ENCODE measurements at places on chromosomes 7 and 10.

GRCh38 chr7:123658023-123658422, 2.4 kb downstream of the LMOD2 start:
- no peak overlapping the region for H3K4me3 ChIP-seq
- H3K27me3 ChIP-seq, result peaks cover 12% of the 10 kb centered on the region
- no peaks in the 10 kb centered on the region for H3K4me1 ChIP-seq
- no peak overlapping the region for H3K27ac ChIP-seq

DNA sequence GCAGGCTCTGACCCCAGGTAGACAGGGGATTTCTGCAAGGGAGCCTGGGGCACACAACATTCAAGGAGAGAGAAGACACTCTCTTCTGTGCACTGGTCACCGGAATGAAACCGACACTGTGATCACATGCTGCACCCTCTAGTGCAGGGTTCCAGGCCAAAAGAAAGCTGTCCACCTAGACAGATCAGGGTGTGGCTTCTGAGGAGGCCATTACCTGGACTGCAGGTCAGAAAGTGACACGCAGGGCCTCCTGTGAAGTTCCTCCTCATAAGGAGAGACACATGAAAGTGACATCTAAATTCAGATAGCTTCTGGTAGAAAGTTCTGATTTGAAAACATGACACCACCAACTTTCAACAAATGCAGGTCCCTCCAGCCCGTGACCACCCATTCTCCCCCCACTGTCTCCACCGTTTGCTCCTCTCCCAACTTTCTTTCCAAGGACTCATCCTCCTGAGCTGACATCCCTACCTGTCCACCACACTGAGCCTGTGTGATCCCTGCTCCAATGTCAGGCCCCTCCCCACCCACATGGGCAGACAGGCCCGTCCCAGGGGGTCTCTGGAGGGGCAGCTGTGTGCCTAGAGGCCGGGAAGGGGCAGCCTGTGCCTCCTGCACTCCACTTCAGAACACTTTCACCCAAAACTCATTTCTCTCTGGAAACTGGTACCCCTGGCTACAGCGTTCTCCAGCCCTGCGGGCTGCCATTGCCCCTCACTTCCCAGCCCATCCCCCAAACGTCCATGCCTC, 198.0 kb downstream of the TNS3 start:
- no peak for DNase-seq
- H3K27ac ChIP-seq, result no peak overlapping the region
- H3K27me3 ChIP-seq, result peaks cover 3% of the 10 kb centered on the region
- no peaks in the 10 kb centered on the region for H3K4me1 ChIP-seq

DNA sequence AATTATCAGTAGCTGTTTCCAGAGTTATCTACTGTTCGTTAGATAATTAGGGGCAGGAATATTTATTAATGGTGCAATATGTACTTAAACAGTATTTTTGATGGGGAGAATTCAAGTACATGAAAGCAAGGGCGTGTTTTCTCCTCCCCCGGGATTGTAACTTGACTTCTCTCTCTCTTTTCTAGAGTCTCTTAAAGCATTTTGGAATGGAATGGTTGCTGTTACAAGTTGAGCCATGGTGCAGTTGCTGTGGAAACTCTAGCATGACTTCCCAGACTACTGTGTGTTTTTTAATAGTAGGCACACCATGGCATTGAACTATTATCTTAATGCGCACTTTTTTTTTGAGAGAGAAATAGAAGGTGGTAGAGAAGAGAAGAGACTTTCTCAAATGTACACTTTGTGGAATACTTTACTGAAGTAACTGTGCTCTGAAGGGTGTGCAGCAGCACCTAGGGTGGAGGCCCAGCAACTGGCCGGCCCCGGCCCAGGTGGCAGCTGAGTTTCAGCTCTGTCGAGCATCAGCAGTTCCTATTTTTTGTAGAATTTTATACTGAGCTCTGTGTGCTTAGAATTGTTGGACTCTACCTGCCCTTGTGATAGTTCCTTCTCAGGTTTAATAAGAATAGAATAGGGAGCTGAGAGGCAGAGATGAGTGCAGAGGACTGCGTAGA, 64.4 kb downstream of the CCNY start:
- no peak for DNase-seq
- H3K4me1 ChIP-seq, result peaks cover 42% of the 10 kb centered on the region
- no peak overlapping the region for H3K27ac ChIP-seq
- no peaks in the 10 kb centered on the region for H3K36me3 ChIP-seq
- peaks cover 2% of the 10 kb centered on the region for H3K27me3 ChIP-seq

DNA sequence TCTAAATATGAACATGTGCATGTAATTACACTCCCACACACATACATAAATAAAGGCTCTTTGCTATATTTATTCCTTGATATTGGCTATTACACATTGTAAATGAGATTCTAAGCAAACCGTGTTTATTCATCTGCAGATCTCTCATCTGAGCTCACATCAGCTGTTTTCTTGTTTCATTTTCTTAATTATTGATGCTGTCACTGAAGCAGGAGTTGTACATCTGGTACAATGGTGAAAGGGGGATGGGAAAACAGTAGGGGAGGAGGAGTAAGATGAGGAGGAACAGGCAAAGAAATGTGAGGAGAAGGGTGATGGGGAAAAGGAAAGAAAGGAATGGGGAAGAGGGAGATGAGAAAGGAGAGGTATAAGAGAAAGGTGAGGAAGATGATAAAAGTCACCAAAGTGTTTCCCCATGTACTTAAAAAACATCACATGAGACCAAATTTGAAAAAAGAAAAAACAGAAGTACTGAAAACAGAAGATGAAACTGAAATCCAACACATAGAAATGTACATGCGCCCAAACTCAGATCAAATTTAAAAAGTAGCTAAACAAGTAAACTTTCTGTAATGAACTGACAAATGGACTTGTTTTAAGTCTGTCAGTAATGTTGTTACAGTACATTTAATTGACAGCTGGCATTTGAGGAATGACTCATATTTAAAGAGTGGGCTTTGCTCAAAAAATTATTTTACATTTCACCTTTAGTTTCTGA, 472.2 kb downstream of the ARL4A start:
- H3K4me3 ChIP-seq, result no peak overlapping the region
- H3K27ac ChIP-seq, result no peak overlapping the region
- H3K4me1 ChIP-seq, result no peaks in the 10 kb centered on the region
- H3K36me3 ChIP-seq, result no peaks in the 10 kb centered on the region
- DNase-seq, result no peak

GRCh38 chr10:29329420-29329819, 40.5 kb downstream of the LYZL1 start:
- H3K27ac ChIP-seq, result no peak overlapping the region
- H3K36me3 ChIP-seq, result no peaks in the 10 kb centered on the region
- H3K4me1 ChIP-seq, result no peaks in the 10 kb centered on the region
- no peak for DNase-seq

GRCh38 chr7:54581511-54581910, 39.3 kb downstream of the VSTM2A start:
- no peak for DNase-seq
- no peaks in the 10 kb centered on the region for H3K4me1 ChIP-seq
- H3K27ac ChIP-seq, result no peak overlapping the region
- H3K36me3 ChIP-seq, result no peaks in the 10 kb centered on the region

DNA sequence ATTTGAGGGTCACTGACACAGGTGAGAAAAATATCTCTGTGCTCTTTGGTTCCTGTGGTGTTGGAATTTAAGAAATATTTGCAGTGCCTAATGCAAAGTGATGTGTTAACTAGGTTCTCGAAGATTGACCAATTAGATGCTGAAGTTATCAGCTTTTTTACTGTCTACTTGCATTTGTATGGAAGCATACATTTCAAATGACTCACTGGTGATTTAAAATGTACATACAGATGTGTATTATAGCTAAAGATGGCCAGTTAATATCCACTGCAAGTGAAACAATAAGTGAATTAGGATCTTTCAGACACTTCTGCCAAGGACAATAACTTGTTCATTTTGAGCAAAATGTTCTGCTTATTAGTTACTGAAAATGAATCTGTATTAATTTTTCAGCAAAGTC, 205.0 kb downstream of the FANK1 start:
- no peak overlapping the region for H3K4me3 ChIP-seq
- H3K36me3 ChIP-seq, result no peaks in the 10 kb centered on the region
- peaks cover 3% of the 10 kb centered on the region for H3K4me1 ChIP-seq
- no peak for DNase-seq

DNA sequence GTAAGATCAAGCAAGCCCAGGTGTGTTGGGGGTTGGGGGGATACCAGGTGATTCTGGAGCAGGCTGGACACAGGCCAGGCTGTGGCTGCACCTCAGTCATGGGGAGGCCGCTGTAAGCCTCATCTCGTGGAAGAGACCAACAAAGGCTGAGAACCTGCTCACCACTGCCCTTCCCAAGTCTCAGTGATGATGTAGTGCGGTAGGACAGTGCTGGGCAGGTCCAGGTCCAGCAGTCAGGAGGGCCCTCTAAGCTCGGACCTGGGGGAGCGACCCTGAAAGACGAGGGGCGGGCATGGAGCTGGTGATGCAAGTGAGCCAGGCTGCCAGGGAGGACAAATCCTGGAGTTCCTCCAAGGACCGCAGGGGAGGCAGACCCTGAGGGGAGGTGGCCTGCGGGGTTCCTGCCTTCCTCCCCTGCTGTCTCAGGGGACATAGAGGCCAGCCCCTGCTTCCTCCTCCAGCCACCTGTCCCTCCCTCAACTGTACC, 3.3 kb upstream of the PWWP2B start:
- no peak overlapping the region for H3K4me3 ChIP-seq
- no peak overlapping the region for H3K27ac ChIP-seq
- DNase-seq, result no peak
- peaks cover 7% of the 10 kb centered on the region for H3K4me1 ChIP-seq
- peaks cover 9% of the 10 kb centered on the region for H3K27me3 ChIP-seq

DNA sequence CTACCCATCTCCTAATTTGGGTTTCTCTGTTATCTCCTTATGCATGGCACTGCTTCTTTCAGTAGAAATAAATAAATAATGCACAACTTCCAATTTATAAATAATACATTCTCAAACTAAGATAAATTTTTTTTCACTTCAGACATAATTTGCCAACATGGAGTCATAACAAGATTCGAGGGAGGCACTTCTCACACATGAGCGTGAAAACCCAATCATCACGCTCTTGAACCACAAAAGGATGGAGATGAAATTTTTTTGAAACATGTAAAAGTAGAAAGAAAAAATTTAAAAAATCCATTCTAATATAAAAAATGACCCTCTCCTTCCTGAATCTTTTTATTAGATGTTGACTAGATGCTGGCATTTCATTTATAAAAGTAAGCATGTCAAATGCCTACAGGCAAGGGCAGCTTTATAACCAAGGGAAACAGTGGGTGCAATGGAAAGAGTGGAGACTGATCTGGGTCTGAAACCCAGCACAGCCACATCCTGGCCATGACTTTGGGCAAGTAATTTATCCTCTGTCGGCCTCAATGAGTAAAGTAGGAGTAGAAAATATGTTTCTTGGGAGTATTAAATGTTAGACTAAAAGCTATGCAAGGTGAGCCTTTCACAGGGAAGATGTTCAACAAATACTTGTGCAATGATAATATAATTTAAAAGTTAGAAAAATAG, 185.0 kb downstream of the STK31 start:
- H3K27ac ChIP-seq, result no peak overlapping the region
- H3K36me3 ChIP-seq, result no peaks in the 10 kb centered on the region
- H3K27me3 ChIP-seq, result no peaks in the 10 kb centered on the region
- no peak for DNase-seq
- H3K4me3 ChIP-seq, result no peak overlapping the region

GRCh38 chr10:48760983-48761382, 76.3 kb downstream of the WDFY4 start:
- H3K36me3 ChIP-seq, result no peaks in the 10 kb centered on the region
- no peak overlapping the region for H3K27ac ChIP-seq
- DNase-seq, result no peak
- peaks cover 10% of the 10 kb centered on the region for H3K4me1 ChIP-seq

- H3K27me3 ChIP-seq, result no peaks in the 10 kb centered on the region
- DNase-seq, result no peak
- H3K4me3 ChIP-seq, result no peak overlapping the region
- H3K4me1 ChIP-seq, result peaks cover 64% of the 10 kb centered on the region
Observed at GRCh38 chr10:34240039-34240438, 575.1 kb downstream of the PARD3 start.

DNA sequence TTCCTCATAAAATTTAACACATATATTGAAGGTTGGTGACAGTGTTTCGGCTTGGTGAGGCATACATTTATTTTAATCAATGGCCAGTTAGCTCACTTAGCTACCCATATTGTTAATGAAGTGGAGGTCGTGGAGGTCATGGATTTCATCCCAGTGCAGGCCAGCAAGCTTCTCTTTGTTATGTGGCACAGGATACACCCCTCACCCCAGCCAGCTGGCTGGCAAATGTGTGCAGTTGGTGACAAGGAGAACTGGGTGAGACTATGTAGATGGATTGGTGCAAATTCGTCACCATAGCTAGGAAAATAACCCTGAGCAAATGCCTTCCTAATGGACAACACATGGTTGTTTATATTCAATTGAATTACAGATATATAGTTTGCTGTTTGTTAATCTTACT, 50.5 kb upstream of the FOXP2 start:
- H3K27me3 ChIP-seq, result no peaks in the 10 kb centered on the region
- H3K4me1 ChIP-seq, result peaks cover 3% of the 10 kb centered on the region
- no peak for DNase-seq

DNA sequence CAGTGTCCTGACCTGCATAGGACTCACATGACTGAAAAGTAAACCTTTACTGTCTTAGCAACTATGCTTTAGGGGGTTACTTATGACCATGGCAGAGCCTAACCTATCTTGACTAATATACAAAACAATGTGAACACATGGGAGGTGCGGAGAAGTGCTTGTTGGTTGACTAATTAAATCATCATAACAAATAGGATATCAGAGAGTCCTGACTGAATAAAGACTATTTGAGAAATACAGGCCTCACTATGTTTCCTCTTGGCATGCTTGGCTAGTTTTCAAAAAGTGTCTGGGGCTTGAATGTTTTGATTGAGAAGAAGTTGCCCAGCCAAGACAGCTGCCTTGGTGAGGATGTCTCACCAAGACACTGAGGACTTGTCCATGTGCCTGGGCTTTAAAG, 104.4 kb upstream of the PHYHIPL start:
- H3K27me3 ChIP-seq, result peaks cover 2% of the 10 kb centered on the region
- no peak overlapping the region for H3K27ac ChIP-seq
- H3K4me1 ChIP-seq, result no peaks in the 10 kb centered on the region
- H3K36me3 ChIP-seq, result no peaks in the 10 kb centered on the region

DNA sequence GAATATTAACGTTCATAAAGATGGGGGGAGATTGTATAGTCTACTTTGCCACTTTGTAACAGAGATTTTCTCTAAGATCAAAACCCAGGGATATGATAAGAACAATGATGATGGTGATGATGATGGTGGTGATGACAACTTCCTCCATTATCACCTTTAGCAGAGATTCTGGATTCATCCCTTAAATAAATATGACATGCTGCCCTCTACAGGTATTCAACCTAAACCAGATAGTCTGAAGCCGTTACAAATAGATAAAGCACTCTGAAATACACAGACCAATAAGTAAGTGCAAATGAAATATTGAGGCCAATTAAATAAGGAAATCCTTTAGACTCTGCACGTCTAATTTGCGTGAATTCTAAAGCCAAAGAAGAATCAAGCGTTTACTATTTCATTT, 211.5 kb downstream of the CREB5 start:
- no peaks in the 10 kb centered on the region for H3K27me3 ChIP-seq
- H3K4me1 ChIP-seq, result peaks cover 10% of the 10 kb centered on the region
- DNase-seq, result no peak
- no peak overlapping the region for H3K27ac ChIP-seq
- H3K4me3 ChIP-seq, result no peak overlapping the region

- H3K4me1 ChIP-seq, result no peaks in the 10 kb centered on the region
- peaks cover 5% of the 10 kb centered on the region for H3K27me3 ChIP-seq
- no peak for DNase-seq
- H3K36me3 ChIP-seq, result peaks cover 4% of the 10 kb centered on the region
Observed at GRCh38 chr7:1256621-1257020, 23.9 kb downstream of the UNCX start.

- H3K4me3 ChIP-seq, result no peak overlapping the region
- no peak overlapping the region for H3K27ac ChIP-seq
- DNase-seq, result no peak
- no peaks in the 10 kb centered on the region for H3K4me1 ChIP-seq
- no peaks in the 10 kb centered on the region for H3K36me3 ChIP-seq
Observed at GRCh38 chr7:109879287-109879828, 1211.6 kb upstream of the LRRN3 start.
